ENCODE measurements at places on chromosomes 11 and 22. TPM values are rescaled to one million over a fixed set of nuclear protein-coding genes. Genes with fewer than 3 reads are reported as not detected.

The OR8J1 gene
- total RNA-seq, result not detected

The WDR74 gene
- total RNA-seq, result 151 TPM

The DDTL gene
- not detected for total RNA-seq

DNA sequence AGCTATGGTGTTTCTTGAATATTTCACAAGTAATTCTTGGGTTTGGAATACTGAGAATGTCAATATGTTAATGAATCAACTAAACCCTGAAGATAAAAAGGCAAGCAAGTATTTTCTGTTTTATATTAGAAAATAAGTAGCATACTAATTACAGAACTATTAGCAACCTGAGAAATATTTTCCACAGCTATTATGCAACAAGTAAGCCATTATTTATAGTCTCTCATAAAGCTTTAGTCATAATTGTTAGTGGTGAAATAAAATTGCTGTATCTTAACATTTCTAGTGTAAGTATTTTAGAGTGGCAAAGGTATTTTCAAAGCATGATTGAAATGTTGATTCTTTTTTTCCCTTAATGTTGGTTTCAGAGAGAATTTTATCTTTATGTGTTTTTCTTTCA is 53.3 kb downstream of the FAR1 start:
- no peak overlapping the region for H3K27ac ChIP-seq
- H3K27me3 ChIP-seq, result no peaks in the 10 kb centered on the region
- peaks cover 40% of the 10 kb centered on the region for H3K36me3 ChIP-seq
- H3K4me3 ChIP-seq, result no peak overlapping the region

DNA sequence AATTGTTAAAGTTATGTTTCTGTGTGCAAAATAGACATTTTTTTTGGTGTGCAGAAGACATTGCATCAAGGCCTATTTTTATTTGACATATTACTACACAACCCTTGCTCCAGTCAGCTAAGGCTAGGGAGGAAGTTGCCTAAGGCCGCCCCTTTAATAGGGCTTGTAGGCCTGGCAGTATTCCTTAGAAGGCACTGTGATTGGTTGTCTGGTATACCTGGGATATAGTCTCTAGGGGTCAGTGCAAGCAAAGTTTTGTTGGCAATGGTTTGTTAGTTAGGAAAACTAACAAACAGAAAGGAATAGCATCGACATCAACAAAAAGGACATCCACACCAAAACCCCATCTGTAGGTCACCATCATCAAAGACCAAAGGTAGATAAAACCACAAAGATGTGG is 16.9 kb downstream of the CCDC15 start:
- no peaks in the 10 kb centered on the region for H3K27me3 ChIP-seq
- no peaks in the 10 kb centered on the region for H3K36me3 ChIP-seq
- no peak overlapping the region for H3K27ac ChIP-seq
- no peak overlapping the region for H3K4me3 ChIP-seq
- no peaks in the 10 kb centered on the region for H3K4me1 ChIP-seq
- no peak for DNase-seq

GRCh38 chr11:98234698-98235097 is 786.1 kb upstream of the CNTN5 start:
- no peaks in the 10 kb centered on the region for H3K27me3 ChIP-seq
- H3K4me3 ChIP-seq, result no peak overlapping the region
- H3K36me3 ChIP-seq, result no peaks in the 10 kb centered on the region
- H3K27ac ChIP-seq, result no peak overlapping the region

DNA sequence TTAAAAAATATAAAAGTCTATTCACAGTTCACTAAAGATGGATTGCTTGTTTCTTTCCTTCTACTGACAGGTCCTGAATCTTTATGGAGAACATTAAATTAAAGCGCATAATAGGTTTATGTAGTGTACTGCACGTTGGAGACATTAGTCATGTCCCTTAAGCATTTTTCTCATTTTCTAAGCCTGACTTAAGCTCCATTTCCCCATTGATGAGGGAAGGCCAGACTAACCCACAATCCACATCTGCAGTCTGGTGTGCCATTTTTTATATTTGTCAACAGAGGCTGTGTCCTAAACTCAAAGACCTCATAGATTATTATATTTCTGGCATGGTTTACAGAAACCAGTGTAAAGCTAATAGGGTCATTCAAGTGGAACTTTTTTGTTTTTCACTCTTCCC is 39.9 kb downstream of the CADM1 start:
- H3K4me3 ChIP-seq, result no peak overlapping the region
- no peak overlapping the region for H3K27ac ChIP-seq
- no peak for DNase-seq
- H3K4me1 ChIP-seq, result no peaks in the 10 kb centered on the region

DNA sequence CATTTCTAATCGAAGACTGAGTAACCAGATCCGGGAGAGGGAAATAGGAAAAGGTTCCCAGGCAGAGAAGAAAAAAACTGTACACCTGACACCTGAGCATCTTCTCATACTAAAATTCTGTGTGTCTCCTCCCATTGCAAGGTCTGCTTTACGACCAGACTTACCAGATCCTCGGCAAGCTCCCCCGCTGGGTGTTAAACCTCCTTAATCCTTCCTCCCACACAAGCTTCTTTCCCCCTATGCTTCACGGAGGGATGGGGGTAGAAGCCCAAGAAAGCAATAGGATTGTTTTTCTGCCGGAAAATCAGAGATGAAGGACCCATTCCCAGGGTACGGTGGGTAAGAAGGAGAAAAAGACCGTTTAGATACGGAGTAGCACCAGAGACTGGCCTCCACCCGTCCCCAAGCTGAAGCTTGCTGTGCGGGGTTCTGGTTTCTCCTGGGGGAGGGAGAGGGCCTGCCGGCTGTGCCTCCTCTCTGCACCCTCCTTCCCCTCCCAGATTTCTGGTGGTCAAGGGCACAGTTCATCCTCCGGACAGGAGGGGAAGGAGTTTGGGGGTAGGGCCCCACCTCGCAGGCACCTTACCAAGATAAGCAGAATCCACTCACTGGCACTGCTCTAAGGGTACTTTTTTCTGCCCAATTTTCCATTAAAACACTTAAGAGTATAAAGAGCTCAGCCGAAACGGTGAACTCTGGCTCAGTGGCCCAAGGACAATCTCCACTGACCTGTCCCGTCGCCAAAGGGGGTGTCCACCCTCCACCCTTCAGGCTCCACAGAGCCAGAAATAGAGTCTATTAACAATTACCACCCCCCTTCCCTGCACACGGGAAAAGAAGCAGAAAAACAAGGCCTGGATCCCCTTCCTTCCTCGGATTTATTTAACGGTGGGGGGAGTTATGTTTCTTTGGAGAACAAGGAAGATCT is 1.2 kb downstream of the TOB2 start:
- no peaks in the 10 kb centered on the region for H3K36me3 ChIP-seq
- peak overlapping the region; percentile 91 for H3K4me3 ChIP-seq
- peak overlapping the region; percentile 100 for H3K27ac ChIP-seq
- no peak for DNase-seq
- H3K27me3 ChIP-seq, result no peaks in the 10 kb centered on the region

GRCh38 chr11:107799218-107799859 is 59.2 kb downstream of the SLC35F2 start:
- no peaks in the 10 kb centered on the region for H3K36me3 ChIP-seq
- H3K4me3 ChIP-seq, result no peak overlapping the region
- DNase-seq, result peak; percentile 70

GRCh38 chr22:36376265-36376664 is 11.5 kb downstream of the MYH9 start:
- peaks cover 12% of the 10 kb centered on the region for H3K36me3 ChIP-seq
- peaks cover 98% of the 10 kb centered on the region for H3K4me1 ChIP-seq
- no peak for DNase-seq
- no peak overlapping the region for H3K4me3 ChIP-seq

DNA sequence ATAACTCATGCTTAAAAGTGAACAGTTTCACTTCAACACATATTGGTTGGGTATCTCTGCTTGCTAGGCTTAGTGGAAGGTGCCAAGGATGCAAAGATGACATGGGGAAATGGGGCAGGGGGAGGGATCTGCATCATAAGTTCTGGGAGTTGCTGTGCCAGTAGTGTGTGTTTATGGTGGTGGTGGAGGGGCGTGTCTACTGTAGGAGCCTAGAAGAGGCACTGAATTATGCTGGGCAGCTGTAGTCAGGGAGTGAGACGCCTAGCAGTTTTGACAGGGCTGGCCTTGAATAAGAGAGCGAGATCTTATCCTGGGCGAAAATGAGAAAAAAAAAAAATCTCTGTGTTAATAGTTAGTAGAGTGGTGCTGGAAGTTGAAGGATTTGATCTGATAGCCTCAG is 3.0 kb downstream of the ELMOD1 start:
- no peak for DNase-seq
- peaks cover 47% of the 10 kb centered on the region for H3K27me3 ChIP-seq
- no peak overlapping the region for H3K27ac ChIP-seq
- no peak overlapping the region for H3K4me3 ChIP-seq
- H3K4me1 ChIP-seq, result peaks cover 22% of the 10 kb centered on the region

- H3K4me1 ChIP-seq, result peaks cover 97% of the 10 kb centered on the region
- peak overlapping the region; percentile 33 for H3K4me3 ChIP-seq
- H3K27me3 ChIP-seq, result no peaks in the 10 kb centered on the region
- H3K36me3 ChIP-seq, result peaks cover 66% of the 10 kb centered on the region
- no peak for DNase-seq
- peak overlapping the region; percentile 97 for H3K27ac ChIP-seq
These were observed 9.5 kb upstream of the GTSE1 start for GRCh38 chr22:46286941-46287872.

GRCh38 chr11:73048446-73048845 is 93.7 kb downstream of the FCHSD2 start:
- H3K36me3 ChIP-seq, result no peaks in the 10 kb centered on the region
- peak overlapping the region; percentile 58 for H3K27ac ChIP-seq
- no peaks in the 10 kb centered on the region for H3K27me3 ChIP-seq
- no peaks in the 10 kb centered on the region for H3K4me1 ChIP-seq
- H3K4me3 ChIP-seq, result no peak overlapping the region

GRCh38 chr11:25769287-25769686 is 562.6 kb upstream of the ANO3 start:
- no peaks in the 10 kb centered on the region for H3K27me3 ChIP-seq
- H3K4me1 ChIP-seq, result no peaks in the 10 kb centered on the region
- no peaks in the 10 kb centered on the region for H3K36me3 ChIP-seq
- no peak for DNase-seq
- H3K27ac ChIP-seq, result no peak overlapping the region

DNA sequence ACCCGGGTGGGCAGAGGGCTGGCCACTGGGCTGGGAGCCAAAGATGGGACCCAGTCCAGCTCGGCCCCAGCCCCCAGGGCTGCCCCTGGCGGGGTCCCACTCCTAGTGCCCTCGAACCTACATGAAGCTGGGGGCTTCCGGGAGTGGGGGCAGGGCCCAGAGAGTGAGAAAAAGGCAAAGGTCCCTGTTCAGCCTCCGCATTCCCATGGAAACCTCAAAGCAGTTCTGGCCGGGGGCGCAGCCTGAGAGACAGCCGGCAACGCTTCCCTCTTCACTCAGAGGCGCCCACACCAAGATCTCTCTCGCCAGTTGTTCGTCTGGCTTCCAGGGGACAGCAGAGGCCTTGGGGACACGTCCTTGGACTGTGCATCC is 22.4 kb upstream of the ARHGAP8 start:
- H3K27me3 ChIP-seq, result no peaks in the 10 kb centered on the region
- H3K27ac ChIP-seq, result no peak overlapping the region
- H3K4me3 ChIP-seq, result no peak overlapping the region
- DNase-seq, result no peak
- H3K4me1 ChIP-seq, result peaks cover 30% of the 10 kb centered on the region
- H3K36me3 ChIP-seq, result peaks cover 60% of the 10 kb centered on the region

DNA sequence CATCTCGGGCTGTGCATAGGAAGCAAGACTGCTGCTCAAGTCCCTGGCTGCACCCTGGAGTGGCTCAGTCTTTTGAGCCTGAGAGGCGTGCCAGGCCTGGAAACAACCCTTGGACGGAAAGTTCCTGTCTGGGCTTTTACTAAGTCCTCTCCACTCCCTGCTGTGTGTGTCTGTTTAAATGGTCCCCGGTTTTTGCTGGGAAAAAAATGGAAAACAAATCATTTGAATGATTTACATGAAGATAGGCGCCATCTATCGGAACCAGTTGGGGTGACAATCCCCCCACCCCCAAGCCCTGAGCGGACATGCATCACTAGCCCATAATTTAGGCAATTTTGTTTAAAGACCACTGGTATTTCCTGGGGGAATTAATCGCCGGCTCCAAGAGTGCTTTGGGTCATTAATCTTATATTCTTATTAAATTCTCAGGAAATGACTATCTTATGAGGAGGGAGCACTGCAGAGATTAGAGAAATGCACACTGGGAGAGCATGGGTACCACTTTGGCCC is 2.7 kb upstream of the GAB2 start:
- DNase-seq, result peak; percentile 71
- H3K27ac ChIP-seq, result no peak overlapping the region
- H3K27me3 ChIP-seq, result no peaks in the 10 kb centered on the region

- H3K27ac ChIP-seq, result no peak overlapping the region
- H3K4me3 ChIP-seq, result no peak overlapping the region
- no peak for DNase-seq
- H3K4me1 ChIP-seq, result peaks cover 58% of the 10 kb centered on the region
- H3K27me3 ChIP-seq, result no peaks in the 10 kb centered on the region
These were observed 27.4 kb downstream of the LIF start for GRCh38 chr22:30219049-30219654.

DNA sequence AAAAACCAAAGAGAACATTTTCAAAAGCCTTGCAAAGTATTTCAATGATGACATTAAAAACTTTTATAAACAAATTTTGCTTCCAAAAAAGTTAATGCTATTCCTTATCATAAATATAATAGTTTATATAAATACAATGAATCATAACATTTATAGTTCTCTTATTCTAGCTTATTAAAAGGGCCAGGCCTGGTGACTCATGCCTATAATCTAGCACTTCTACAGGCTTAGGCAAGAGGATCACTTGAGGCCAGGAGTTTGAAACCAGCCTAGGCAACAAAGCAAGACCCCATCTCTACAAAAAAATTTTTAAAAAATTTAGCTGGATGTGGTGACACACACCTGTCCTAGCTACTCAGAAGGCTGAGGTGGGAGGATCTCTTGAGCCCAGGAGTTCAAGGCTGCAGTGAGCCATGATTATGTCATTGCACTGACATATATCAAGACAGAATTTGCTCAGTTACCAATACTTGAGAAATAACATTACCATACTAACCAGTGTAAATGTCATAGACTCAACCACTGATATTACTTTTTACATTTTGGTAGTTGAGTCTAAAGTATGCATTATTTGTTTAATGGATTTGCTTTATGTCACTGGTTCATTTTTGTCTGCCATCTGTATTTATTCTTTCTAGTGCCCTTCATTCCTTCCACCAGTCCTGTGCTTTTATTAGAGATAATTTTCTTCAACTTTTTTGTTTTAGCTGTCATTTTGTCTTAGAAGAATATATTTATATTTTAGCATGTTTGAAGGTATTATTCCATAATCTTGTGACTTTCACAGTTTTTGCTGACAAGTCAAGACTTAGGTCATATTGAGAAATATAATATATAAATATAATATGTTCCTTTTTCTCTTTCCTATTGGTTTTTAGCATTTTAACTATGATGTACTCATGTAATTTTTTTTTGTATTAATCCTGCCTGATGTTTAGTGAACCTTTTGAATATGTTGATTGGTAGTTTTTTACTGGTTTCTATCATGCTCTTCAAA is 56.2 kb downstream of the CYP2R1 start:
- H3K4me1 ChIP-seq, result no peaks in the 10 kb centered on the region
- H3K4me3 ChIP-seq, result no peak overlapping the region
- H3K27ac ChIP-seq, result no peak overlapping the region
- H3K27me3 ChIP-seq, result no peaks in the 10 kb centered on the region

Data from natural killer cell (primary cell).